Caco-2 (cell line): ENCODE measurements at places on chromosomes 12 and 14. TPM values are rescaled to one million over a fixed set of nuclear protein-coding genes. Genes with fewer than 3 reads are reported as not detected.

Gene ARID2
- total RNA-seq: 50.1 and 53.9 TPM in 2 replicates

Gene PLCZ1
- not detected in 2 replicates for total RNA-seq

Gene RPL10L
- total RNA-seq: not detected in 2 replicates

Gene TSPAN9
- 45.5 and 49.1 TPM in 2 replicates for total RNA-seq

Gene AHNAK2
- total RNA-seq: 0.77 and 0.81 TPM in 2 replicates

Gene TSPAN8
- total RNA-seq: 86.4 and 99.9 TPM in 2 replicates

GRCh38 chr12:93968536-93969285, 179.7 kb upstream of the PLXNC1 start:
- no peaks in the 10 kb centered on the region for H3K36me3 ChIP-seq
- H3K27me3 ChIP-seq: no peaks in the 10 kb centered on the region
- DNase-seq: no peak
- no peak overlapping the region for H3K27ac ChIP-seq
- H3K4me3 ChIP-seq: no peak overlapping the region
- no peaks in the 10 kb centered on the region for H3K4me1 ChIP-seq

- H3K4me3 ChIP-seq: no peak overlapping the region
- H3K4me1 ChIP-seq: no peaks in the 10 kb centered on the region
- DNase-seq: no peak
Observed at GRCh38 chr12:105852951-105853350, 285.8 kb downstream of the NUAK1 start.

DNA sequence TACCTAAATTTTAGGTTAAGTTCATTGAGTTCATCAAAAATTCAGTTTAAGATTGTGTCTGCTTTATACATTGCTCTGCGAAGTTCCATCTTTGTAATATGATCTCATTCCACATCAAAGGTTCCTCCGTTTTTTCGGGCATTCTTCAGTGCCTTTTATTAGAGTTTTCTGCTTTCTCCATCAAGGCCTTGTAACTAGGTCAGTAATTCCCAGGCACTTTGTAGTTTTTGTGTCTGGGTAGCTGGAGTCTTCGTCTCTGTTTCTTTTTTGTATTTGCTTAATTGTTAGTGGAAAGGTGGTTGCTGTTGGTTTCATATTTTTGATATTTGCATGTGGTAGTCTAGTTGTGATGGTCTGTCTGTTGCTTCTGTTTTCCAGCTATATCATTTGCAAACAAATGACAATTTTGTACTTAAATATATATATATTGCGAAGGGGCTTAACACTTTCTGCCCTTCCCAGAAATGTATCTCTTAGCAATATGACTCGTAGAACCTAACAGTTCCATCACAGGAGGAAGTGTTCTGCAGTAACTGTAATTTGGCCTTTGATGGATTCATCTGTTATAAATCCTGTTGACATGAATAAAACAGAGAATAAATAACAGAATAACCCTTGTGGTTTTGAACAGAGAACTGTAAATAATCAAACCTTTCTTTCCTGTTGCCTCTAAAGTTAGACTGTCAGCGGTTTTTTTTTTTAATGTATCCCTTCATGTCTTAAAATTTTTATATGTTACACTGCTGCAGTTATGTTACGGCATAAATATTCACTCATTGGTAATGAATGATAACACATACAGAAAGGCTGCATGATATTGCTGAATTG, 88.4 kb upstream of the DYNC1H1 start:
- H3K27me3 ChIP-seq: no peaks in the 10 kb centered on the region
- H3K4me3 ChIP-seq: no peak overlapping the region
- DNase-seq: no peak
- no peak overlapping the region for H3K27ac ChIP-seq

DNA sequence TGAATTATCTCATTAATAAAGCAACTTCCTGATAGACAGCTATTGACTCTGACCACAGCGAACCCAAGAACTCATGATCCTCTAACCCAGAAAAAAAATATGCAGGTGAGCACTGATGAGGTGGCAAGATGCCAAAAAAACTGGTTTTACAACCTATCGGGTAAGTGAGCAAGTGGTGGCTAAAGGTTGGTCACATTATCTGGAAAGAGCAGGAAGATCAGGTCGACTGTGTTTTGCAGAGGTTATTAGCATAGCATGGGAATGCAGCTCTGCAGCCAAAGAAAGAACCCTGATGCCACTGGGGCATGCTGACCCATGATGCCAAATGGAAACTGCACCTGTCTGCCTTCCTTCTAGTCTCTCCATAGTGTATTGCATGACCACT, 23.5 kb downstream of the BHLHE41 start:
- peak overlapping the region; percentile 16 for H3K27ac ChIP-seq
- peak overlapping the region; percentile 5; the same call in 1 of the 2 replicates for H3K4me3 ChIP-seq
- H3K36me3 ChIP-seq: no peaks in the 10 kb centered on the region
- peaks cover 33% of the 10 kb centered on the region for H3K4me1 ChIP-seq
- peak; percentile 81 for DNase-seq

DNA sequence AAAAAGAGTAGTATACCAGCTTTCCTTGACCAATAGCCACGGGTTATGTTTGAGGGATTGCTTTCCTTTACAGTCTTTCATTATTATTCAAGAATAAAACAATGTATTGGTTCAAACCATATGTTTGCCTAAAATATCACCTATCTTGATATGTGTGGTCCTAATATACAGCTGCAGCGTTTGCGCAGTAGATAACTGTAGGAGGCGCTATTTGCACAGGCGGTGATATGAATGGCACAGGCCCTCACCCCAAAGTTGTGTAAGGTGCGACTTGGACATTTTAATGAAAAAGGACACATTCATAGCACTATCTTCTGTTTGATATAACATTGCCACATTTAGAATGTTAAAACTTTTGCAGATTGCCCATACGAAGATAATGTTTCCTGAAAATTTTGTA, 298.4 kb downstream of the TRHDE start:
- no peak overlapping the region for H3K4me3 ChIP-seq
- peak; percentile 46 for DNase-seq
- no peak overlapping the region for H3K27ac ChIP-seq

DNA sequence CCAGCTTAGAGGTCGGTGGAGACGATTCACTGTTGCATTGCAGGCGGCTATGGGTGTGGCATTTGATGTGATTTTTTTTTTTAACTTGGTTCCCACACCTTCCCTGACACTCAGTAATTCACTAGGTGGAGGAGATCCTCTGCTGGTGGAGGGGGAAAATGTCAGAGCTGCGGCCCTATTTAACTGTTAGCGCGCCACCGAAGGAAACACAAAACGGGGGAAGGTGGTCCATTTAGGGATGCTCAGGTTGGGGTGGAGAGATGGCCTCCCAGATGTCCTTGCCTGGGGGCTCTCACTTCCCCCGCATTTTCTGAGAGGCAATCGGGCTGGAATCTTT, 4.3 kb upstream of the HOXC12 start:
- H3K4me3 ChIP-seq: no peak overlapping the region
- no peak overlapping the region for H3K27ac ChIP-seq
- peaks cover 26% of the 10 kb centered on the region for H3K4me1 ChIP-seq
- no peaks in the 10 kb centered on the region for H3K27me3 ChIP-seq

DNA sequence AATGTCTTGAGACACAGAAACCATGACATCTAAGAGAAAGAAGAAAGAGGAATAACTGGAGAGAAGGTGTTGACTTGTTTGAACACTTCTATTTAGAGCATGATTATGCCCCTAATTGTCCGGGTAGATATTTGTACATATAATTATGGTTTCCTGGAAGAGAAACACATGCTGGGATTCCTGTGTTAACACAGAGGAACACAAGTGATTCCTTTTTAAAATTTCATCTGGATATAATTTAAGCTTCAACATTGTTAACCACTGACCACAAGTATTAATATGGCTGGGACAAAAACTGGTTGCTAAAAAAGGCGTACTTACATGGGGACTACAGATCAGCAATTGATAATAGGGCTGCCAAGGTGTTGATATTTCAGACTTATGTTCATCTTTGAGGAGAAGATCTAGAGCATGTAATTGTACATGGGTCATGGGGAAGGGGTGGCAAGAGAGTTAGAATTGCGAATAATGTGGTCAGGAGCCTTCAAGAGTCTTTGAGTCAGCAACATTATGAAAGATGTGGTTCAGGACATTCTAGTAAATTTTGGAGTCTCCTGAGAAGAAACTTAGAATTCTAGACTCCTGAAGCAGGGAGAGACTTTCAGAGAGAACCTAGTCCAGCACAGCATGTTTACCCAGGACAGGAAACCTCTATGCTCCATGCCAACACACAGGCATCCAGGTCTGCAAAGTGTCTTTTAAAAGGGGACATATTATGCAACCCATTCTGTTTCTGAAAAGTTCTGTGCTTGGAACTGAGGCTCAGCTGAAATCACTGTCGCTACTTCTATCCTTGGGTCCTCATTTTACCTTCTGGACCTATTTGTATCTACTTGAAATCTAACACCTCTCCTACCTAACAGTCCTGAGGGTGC, 56.5 kb downstream of the SLC38A1 start:
- no peak overlapping the region for H3K27ac ChIP-seq
- H3K4me3 ChIP-seq: no peak overlapping the region
- DNase-seq: no peak
- H3K27me3 ChIP-seq: no peaks in the 10 kb centered on the region
- 0 out of 2 replicates have a peak, but pooled peaks cover 2% of the 10 kb centered on the region for H3K36me3 ChIP-seq

GRCh38 chr14:78788467-78789360, 618.5 kb downstream of the NRXN3 start:
- H3K4me3 ChIP-seq: no peak overlapping the region
- no peaks in the 10 kb centered on the region for H3K4me1 ChIP-seq
- no peaks in the 10 kb centered on the region for H3K36me3 ChIP-seq
- no peaks in the 10 kb centered on the region for H3K27me3 ChIP-seq
- DNase-seq: no peak

- no peak overlapping the region for H3K4me3 ChIP-seq
- no peaks in the 10 kb centered on the region for H3K27me3 ChIP-seq
- H3K36me3 ChIP-seq: no peaks in the 10 kb centered on the region
- peaks cover 16% of the 10 kb centered on the region for H3K4me1 ChIP-seq
- DNase-seq: no peak
Observed at GRCh38 chr14:21668377-21668776, 5.2 kb downstream of the OR4E1 start.

- no peak overlapping the region for H3K27ac ChIP-seq
- peaks cover 19% of the 10 kb centered on the region for H3K4me1 ChIP-seq
- no peaks in the 10 kb centered on the region for H3K27me3 ChIP-seq
- no peaks in the 10 kb centered on the region; the same call in 1 of the 2 replicates for H3K36me3 ChIP-seq
- DNase-seq: peak; percentile 59
Observed at GRCh38 chr12:64318605-64319004, 72.0 kb downstream of the C12orf56 start.

DNA sequence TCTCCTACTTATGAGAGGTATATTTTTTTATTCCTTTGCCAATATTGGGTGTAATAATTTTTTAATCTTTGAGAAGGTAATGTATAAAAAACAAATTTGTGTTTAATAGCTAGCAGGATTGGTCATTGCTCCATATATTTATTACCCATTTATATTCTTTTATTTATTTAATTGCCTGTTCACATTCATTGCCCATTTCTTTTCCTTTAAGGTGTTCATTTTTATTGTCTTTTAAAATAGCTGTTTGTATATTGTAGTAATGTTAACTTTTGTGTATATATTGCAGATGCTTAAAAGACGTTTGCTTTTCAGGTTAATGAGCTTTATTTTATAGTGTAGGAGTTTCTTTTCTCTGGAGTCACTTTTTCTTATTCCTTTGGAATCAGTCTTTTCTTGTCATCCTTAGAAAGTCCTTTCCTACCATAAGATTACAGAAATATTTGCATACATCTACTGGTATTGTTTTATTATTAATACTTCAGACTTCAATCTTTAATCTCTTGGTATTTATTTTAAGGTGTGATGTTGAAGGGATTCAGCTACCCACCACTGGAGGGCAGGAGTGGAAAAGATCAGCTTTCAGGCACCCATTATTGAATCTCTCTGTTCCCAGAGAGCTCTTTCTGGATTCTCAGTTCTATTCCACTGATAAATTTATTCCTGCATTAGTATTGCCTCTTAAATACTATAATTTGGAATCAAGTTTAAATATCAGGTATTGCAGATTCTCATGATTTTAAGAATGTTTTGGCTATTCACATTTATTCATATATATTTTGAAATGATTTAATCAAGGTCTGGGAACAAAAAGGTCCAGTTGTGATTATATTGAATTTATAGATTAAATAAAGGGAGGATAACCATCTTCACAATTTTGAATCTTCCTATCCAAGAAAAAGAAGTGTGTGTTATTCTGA, 17.3 kb downstream of the PPM1A start:
- no peak overlapping the region for H3K27ac ChIP-seq
- no peaks in the 10 kb centered on the region for H3K4me1 ChIP-seq
- no peaks in the 10 kb centered on the region; the same call in 1 of the 2 replicates for H3K36me3 ChIP-seq
- no peak for DNase-seq
- H3K4me3 ChIP-seq: no peak overlapping the region
- H3K27me3 ChIP-seq: no peaks in the 10 kb centered on the region
